ENCODE measurements at places on chromosomes 1 and 21. TPM values are rescaled to one million over a fixed set of nuclear protein-coding genes. Genes with fewer than 3 reads are reported as not detected.

The FCRL4 gene
- not detected for polyA plus RNA-seq

The TMEM125 gene
- 16.6 TPM for polyA plus RNA-seq

The SPATA46 gene
- polyA plus RNA-seq = 2.1 TPM

DNA sequence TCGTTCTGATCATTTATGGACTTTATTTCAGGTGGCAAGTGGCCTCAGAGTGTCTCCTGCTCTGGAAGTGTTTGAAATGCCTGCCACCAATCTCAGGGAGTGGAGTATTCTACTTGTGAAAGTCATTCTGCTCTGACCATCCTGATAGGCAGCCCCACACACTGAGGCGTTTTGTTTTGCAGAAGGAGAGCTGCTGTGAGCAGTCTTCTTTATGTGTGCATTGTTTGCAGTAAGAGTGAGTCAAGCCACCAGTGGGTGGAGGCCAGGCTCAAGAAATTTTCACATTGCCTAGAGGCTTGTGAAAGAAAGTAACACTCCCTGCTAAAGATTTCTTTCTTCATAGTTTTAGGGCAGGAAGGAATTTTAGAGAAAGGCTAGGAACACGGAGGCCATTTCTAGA, 204.4 kb downstream of the SLC35F3 start:
- DNase-seq = no peak

GRCh38 chr21:14889080-14889810, 175.6 kb downstream of the NRIP1 start:
- no peak for DNase-seq

DNA sequence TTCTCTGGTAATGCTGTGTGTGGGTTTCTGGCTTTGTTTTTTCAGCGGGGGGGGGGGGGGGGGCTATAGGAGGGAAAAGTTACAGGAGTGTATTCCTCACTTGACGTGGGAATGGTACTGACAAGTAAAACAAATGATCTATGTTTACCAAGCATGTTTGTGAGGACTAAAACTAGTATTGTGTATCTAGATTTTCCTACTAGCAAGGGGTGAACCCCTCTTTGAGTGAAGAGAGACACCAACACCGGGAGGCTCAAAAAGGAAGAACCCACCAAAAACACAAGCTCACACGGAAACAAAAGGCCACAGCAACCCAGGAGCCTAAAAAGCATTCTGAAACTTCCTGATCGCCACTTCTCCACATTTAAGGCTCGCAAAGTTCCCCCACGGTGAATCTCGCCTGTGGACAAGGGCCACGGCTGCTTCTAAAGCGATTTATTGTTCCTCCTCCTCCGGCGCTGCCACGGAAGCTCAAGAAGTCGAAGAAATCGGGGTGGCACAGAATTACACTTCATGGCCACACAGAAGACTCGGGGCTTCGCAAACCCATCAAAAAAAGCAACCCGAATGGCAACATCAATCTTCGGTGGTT, 703 bp downstream of the PUM1 start:
- DNase-seq = no peak

- no peak for DNase-seq
Measured at GRCh38 chr1:70401974-70402373, 9.1 kb upstream of the CTH start.

The IFI44L gene
- 5.5 TPM for polyA plus RNA-seq

- DNase-seq = no peak
Measured at GRCh38 chr1:151635479-151636072, 23.7 kb downstream of the SNX27 start.

The MECR gene
- 39.6 TPM for polyA plus RNA-seq

DNA sequence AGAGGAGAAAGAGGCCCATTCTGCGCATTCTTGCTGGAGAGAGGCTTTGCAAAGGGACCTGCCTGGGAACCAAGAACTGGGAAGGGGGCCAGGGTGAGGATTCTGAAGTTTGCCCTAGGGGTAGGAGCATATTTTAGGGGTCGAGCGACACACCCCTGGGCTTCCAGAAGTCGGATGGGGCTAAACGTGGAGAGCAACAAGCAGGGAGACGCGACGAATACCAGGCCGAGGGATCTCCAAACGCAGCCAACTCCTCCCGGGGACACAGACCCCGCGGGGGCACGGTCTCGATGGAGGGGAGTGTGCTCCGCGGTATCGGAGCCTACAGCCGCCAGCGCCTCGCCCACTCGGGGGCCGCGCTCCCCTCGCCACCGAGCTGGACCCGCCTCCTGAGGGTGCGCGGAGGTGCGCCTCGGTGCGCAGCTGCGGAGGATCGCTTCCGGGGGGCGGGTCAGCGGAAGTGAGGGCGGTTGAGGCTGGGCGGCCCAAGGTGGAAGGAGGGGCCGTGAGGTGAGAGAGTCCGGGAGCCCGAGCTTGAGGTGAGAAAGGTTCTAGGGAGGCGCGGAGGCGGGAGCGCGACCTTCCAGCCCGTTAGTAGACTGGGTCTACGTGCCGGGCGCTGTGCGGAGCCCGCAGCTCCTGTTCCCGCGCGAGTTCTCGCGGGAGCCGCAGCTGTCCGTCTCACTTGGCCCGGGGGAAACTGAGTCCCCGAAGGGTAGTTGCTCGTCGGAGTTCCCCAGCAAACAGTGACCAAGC, at the start of gene MTFR1L:
MTFR1L (plus strand) TSS at position 464 of the 756 bp plus-strand sequence. CDS start 3,151 bp downstream, outside the sequence.
- peak; percentile 87 for DNase-seq

DNA sequence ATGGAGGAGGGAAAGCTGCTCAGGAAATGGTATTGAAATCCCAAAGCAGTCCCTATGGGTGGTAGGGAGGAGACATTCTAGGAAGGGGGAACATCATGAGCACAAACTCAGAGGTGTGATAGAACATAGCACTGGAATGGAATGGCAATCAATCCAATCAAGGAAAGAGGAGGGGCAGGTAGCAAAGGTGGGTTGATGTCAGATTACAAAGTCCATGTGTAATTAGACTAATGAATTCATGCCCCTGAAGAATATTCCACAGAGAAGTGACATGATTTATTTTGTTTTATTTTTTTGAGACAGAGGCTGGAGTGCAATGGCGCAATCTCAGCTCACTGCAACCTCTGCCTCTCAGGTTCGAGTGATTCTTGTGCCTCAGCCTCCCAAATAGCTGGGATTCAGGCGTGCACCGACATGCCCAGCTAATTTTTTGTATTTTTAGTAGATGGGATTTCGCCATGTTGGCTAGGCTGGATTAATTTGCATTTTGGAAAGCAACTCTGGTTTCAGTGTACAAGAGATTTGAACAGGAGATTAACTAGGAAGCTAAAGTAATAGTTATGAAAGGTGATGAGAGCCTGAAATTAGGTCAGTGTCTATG, 36.1 kb downstream of the DEGS1 start:
- DNase-seq = no peak

DNA sequence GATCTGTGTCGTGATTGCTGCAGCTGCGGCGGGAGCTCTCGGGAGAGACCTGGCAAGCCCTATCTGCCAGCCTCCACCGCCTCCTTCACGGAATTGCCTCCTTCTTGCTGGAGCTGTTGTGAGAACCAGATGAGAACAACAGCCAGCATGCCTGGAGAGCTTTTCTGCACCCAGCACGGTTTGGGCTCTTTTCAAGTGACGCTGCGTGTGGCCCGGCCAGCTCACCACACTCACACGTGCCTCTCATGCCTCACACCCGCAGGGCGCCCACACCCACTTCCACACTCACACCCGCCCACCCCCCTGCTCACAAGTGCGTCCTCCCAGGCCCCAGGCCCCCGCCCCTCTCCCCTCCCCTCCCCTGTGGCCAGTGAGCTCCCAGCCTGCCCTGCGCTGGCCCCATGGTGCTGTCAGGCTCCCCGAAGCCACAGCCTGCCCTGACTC, 135.7 kb upstream of the RUNX3 start:
- DNase-seq = no peak

DNA sequence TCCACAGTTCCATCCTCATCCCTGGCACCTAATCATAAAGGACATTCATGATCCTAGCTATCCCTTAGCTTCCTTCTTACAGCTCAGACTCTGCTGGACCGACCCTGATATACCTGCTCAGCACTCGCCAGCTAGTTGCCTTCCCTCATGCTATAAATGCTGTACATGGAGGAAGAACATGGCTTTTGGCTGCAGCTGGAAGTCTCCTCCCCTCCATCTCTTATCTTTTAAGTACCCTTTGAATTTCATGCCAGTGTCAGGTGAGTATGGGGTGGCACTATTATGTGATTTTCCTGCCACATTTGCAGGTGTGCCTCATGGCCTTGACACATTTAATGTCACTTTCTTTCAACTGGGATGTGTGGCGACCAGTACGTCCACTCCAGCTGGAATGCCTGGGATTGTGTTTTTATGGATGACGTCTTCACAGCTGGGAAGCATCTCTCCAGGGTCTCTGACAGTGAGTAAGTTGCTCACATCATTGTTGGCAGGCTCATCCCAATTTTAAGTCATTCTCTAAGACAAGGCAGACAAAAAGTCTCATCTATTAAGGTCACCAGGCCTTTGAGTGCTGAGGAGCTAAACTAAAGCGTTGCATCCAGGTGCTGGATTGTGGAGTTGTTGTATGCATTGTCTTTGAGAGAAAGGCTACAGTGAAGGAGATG, 43.4 kb downstream of the RUNX1 start:
- DNase-seq = no peak

Data from renal pelvis (tissue), 12 donors.